Vagina (tissue), 2 donors: ENCODE measurements at places on chromosomes 2 and 18. TPM values are rescaled to one million over a fixed set of nuclear protein-coding genes. Genes with fewer than 3 reads are reported as not detected.

GRCh38 chr2:65382776-65383357, 49.5 kb downstream of the SPRED2 start:
- DNase-seq, result no peak

- no peak for DNase-seq
These were observed 7.0 kb upstream of the SP5 start for GRCh38 chr2:170707821-170708795.

GRCh38 chr18:63311118-63312018, 8.2 kb downstream of the BCL2 start:
- DNase-seq, result no peak

The ZEB2 gene
- 63.6 TPM for total RNA-seq

DNA sequence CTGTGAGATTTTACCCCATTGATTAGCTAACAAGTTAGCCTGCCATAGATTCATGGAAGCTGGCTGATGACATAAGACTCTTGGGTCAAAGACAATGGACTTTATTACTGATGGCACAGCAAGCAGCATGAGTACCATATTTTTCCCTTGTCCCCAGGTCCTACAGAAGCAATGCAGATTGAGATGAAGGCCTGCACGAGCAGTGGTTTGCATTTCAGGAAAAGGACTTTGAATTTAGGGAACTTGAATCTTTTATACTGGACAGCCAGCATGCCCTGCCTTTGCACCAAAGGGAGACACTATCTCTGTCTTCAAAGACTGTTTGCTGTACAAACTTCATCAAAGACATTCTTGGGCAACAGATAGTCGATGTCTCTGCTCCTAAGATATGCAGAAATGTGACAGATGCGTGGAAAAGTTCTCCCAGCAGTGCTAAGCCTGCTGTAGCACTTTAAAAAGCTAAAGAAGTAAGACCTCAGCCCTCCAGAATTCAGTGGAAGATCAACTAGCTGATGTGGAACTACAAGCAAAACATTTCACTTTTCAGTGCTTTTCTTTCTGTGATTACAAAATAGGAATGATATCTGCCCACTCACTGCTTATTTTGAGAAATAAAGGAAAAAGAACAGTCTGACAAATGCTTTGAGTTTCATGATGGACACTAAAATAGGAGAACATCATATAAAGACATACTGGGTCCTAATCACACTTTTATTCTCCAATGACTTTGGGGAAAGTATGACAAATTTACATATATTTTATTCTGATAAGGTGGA, 44.4 kb upstream of the TANK start:
- DNase-seq, result no peak

GRCh38 chr2:148282201-148282600, 261.3 kb downstream of the MBD5 start:
- no peak for DNase-seq

The CD28 gene
- total RNA-seq, result 2.7 TPM
